ENCODE measurements at places on chromosomes 5 and 9.

GRCh38 chr5:141040093-141040770 is 10.9 kb upstream of the PCDHB1 start:
- DNase-seq = no peak

- DNase-seq = no peak
Measured at GRCh38 chr9:71223953-71224538, 102.6 kb upstream of the TRPM3 start.

DNA sequence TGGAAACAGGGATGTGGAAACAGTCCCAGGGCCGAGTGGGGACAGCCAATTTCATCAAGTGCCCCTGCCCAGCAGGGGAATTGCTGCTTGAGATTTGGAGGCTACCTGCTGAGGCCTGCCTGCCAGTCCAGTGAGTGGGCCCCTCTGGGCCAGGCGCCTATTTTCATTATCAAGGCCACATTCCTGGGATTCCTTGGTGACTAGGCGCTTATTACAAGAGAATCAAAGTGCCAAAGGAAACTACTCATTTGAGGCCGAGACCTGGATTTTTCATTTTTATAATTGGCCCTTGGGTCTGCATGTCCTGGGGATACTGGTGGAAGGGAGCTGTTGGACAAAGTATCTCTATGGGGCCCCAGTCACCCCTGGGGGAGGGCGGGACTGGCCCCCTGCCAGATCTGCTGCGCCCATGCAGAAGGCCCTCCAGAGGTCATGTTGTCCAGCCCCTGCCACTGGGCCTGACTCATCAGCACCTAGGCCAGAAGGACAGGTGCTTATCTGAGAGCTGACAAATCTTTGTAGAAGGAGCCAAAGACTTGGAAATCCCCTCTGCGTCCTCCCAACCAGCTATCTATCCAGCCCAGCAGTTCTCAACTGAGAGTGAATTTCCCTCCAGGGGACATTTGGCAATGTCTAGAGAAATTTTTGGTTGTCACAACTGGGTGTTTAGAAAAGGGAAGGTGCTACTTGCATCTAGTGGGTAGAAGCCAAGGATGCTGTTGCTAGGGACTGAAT is 45.6 kb downstream of the FOXI1 start:
- DNase-seq = no peak

- DNase-seq = no peak
Measured at GRCh38 chr9:87382900-87383299, 114.8 kb upstream of the DAPK1 start.

- no peak for DNase-seq
Measured at GRCh38 chr5:76406673-76407072, 3.6 kb downstream of the IQGAP2 start.

- DNase-seq = no peak
Measured at GRCh38 chr9:71544464-71544863, 223.8 kb downstream of the CEMIP2 start.

DNA sequence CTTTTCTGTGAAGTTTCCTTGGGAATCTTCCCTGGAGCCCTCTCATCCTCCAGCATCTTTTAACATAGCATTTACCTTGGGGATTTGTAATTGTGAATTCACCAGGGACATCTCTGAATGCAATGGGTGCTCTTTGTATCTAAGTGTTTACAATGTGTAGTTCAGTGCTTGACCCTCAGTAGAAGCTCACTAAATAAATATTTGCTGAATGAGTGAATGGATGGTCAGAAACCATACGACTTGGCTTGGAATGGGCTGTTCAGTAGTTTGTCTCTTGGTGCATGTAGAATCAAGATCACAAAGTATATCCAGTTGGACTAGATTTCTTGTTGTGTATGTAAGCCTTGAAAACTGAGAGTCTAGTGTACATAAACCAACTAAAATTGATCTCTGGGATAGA is 81.8 kb upstream of the MEF2C start:
- no peak for DNase-seq

DNA sequence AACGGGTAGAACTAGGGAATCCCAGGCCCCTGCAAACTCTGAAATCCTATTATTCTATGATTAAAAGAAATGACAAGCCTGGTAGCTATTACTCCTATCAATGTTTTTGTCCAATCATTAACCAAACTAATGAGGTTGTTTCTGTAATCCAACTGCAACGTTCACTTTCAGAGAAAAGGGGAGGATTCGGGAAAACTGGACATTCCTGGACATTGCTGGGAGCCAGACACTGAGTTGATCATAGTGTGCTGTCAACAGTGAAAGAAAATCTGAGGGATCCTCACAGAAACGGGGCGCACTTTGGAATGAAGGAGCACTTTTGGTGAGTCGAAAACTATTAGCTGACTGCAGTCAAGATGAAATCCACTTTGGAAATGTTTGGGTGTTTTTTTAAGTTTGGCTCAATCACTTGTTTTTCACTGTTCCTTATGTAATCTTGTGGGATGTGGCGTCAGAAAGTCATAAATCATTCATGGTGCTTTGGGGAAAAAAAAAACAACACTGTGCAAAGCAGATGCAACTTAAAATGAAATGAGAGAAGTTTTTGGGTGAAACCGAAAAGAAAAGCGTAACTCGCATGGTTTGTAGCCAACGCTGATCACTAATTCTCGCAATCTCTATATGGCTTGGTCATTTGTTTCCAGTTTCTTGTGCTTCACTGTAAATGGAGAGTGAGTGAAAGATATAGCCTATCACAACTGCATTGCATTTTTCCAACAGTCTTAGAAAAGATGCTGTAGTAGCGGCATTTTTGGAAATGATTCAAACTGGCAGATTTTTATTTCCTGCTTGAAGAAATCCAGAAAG is 51.2 kb upstream of the ADRA1B start:
- DNase-seq = no peak

GRCh38 chr9:30506749-30507148 is 1877.7 kb upstream of the ACO1 start:
- no peak for DNase-seq

- no peak for DNase-seq
Measured at GRCh38 chr9:3475300-3476020, 50.3 kb downstream of the RFX3 start.

DNA sequence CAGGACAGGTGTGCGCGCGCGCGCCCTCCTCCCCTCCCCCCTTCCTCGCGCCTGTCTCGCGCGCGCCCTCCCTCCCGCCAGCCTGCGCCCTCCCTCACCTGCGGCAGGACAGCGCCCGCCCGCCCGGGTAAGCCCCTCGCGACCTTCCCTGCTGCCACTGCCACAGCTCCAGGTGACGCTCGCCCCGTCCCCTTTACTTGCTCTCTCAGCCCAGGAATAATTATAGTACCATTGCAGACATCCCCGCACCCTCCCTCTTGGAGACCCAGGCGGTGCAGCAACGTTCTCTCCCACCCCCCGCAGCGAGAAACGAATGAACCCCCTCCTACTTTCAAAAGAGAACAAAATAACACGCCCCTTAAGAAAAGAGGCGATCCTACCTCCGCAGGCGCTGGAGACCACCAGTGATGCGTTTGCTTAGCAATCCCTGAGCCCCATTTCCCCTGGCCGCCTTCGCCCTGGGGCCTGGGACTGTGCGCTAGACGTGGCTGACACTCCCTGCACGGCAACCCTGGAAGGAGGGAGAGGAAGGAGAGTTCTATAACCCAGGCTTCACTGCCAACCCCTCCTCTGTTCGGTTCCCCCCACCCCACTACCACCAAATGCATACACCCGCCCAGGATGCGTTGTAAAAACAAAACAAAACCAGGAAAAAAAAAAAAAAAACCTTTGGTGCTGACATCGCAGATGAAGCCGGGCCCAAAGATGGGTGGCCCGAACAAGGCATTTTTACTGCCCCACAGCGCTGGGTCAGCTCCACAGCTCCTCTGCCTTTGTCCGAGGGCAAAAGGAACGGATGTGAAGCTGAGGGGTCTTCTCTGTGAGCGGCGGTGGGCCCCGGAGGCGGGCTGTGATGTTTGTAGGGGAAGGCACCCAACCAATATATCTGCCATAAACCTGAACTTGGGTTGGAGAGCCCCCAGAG is 5.6 kb upstream of the PURA start:
- DNase-seq = no peak

- DNase-seq = no peak
Measured at GRCh38 chr5:158869092-158869491, 230.6 kb downstream of the EBF1 start.

- no peak for DNase-seq
Measured at GRCh38 chr9:135070198-135070951, 17.1 kb upstream of the OLFM1 start.

DNA sequence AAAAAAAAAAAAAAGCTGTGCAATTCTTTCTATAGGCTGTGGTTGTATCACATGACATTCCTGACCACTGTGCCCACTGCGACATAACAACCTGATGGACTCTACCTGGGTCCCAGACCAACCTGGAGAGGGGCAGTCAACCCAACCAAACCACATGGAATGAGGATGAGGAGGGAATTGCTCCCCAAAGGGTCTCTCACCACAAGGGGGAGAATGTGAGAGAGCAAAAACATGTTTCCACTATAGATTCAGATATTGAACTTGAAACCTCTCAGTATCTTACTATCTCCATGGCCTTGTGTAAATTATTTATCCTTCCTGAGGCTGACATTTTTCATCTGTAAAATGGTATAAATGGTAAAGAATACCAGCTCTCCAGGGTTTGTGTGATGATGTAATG is 66.9 kb upstream of the SV2C start:
- DNase-seq = no peak

DNA sequence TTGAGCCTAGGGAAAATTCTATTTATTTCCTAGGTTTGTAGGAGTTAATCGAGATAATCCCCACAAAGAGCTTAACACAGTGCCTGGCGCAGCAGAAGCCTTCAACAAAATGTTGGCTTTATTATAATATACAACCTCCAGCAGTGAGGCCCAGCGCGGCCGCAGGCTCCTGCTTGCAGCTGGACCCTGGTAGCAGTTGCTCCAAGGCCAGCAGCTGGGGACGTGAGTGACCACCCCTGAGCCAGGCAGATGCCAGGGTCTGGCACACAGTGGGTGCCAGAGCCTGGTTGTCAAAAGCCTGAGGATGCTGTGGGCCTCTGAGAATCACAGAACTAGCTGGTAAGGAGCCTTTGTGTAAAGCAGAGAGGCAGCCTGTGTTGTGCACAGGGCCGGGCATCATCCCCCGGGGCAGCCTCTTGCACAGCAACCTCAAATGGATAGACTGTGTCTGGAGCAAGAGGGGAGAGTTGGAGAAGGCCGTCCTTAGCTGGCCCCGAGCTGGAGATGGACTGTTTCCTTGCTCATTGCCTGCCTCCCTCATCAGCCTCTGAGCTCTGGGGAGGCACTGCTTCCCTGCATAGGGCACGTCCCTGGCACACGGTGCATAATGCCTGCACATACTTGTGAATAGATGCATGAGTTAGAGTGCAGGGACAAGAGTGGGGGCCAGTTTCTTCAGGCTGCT is 17.3 kb downstream of the CSF1R start:
- DNase-seq = no peak

GRCh38 chr9:6771722-6772121 is 13.9 kb downstream of the KDM4C start:
- DNase-seq = no peak

DNA sequence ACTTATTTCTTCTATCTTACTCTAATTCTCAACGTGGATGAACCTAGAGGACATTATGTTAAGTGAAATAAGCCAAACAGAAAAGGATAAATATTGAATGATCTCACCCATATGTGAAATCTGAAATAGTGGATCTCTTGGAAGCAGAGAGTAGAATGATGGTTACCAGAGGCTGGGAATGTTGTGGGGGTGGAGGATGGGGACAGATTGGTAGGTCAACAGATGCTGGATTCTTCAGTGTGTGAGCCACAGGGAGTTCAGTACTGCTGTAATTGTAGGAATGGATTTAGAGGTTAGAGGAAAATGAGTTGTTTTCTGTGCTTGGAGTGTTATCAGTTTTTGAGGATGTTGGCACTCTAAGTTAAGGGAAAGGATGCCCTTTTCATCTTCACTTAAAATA is 190.6 kb downstream of the FBXL7 start:
- no peak for DNase-seq

DNA sequence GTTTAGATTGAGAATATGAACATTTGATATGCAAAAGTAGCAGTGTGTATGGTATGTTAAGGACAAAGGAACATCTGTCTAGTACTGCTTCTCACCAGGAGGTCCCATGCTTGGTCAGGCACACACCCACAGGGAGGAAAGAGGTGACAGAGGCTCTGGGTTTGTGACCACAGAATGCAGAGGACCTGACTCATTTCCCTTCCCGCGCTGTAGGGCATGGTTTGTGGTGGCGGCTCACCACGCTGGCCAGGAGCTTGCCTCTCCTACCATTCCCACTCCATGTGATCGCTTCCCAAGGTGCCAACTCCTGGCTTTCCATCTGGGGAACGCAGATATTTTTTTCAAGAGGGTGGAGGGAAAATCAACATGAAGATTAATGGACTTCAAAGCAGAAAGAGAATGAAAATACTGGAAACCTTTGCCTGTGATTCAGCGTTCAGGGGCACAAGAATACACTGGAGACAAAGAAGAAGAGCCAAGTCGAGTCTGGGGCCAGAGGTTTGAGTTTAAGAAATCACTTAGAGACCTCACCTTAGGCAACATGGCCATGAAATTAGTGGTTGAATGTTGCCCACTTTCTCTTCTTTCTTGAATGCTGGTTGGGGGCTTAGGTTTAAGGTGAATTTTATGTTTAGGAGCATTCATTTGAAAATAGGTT is 477.8 kb downstream of the CCDC171 start:
- DNase-seq = no peak

DNA sequence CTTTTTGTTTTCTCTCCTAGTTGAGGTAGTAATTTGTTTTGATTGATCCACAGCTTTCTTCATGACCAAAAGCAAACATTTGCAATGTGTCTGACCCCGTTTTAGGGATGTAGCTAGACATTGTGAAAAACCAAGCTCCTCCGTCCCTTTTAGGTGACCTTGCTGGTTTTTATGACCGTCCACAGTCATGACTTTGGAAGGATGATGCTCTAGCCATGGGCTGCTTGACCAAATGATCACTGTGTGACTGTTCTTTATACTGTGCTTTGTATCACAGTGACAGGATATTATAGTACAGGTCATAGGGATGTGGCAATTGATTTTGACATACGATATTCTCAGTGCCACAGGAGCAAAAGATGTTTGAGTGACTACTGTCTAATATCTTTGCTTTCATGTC is 54.4 kb downstream of the KCNN2 start:
- DNase-seq = no peak

GRCh38 chr9:135605238-135605781 is 34.0 kb downstream of the GLT6D1 start:
- no peak for DNase-seq

- DNase-seq = no peak
Measured at GRCh38 chr9:21831841-21832509, 29.5 kb downstream of the MTAP start.

DNA sequence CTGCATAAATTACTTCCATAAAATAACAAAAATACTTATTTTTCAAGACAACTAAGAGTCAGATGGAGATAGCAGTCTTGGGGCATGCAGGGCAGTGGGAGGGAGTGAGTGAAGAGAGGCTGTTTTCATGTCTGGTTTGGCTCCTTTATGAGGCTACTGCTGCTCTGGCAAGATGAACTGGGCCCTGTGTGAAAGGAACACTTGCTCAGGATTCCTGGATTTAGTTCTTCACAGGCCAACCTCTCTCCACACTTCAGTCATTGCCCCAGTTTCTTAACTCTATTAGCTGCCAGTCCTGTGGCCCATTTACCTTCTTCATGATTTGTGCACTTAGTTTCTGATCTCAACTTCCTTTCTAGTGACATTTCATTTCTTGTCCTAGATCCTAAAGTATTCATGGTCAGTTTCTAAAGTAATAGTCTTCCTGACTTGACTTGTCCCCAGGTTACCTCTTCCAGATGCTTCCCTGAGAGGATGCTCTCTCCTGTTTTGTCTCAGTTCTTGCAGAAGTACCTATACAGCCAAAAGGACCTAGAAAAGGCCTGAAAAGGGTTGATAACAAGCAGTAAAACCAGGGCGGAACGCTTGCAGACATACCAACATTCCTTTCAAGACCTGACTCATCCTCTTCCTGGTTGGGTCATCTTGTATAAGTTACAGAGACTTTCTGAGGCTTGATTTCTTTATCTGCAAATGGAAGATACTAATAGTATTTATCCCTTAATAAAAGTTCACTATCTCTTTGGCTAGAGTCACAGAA is 77.0 kb upstream of the ZFAND5 start:
- no peak for DNase-seq
